Activated CD8-positive, alpha-beta memory T cell treated with anti-CD3 and anti-CD28 coated beads for 1 hour (primary cell): ENCODE measurements at places on chromosomes 2 and 18.

DNA sequence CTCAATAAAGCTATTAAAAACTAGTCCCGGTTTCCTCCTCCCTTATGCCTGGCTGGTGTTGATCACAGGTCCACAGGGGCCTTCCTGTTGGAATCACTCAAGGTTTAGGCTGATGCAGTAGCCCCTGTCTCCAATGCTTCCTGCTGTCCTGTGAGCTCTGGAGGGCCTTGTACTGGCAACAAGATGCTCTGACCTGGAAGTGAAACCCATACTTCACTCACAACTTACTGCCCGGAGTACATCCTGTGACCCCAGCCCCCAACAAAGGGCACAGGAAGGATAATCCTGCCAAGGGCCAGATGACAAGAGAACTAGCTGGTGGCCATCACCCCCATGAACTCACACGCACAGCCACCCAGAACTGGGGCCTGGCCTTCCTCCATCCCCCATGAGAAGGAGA, 50.3 kb downstream of the ZBTB7C start:
- DNase-seq = no peak

GRCh38 chr2:45928946-45929345, 277.5 kb downstream of the PRKCE start:
- no peak for DNase-seq

- DNase-seq = no peak
These were observed 132.3 kb downstream of the RTP5 start for GRCh38 chr2:242001853-242002252.

GRCh38 chr2:211084352-211084751, 528.0 kb downstream of the CPS1 start:
- DNase-seq = no peak

DNA sequence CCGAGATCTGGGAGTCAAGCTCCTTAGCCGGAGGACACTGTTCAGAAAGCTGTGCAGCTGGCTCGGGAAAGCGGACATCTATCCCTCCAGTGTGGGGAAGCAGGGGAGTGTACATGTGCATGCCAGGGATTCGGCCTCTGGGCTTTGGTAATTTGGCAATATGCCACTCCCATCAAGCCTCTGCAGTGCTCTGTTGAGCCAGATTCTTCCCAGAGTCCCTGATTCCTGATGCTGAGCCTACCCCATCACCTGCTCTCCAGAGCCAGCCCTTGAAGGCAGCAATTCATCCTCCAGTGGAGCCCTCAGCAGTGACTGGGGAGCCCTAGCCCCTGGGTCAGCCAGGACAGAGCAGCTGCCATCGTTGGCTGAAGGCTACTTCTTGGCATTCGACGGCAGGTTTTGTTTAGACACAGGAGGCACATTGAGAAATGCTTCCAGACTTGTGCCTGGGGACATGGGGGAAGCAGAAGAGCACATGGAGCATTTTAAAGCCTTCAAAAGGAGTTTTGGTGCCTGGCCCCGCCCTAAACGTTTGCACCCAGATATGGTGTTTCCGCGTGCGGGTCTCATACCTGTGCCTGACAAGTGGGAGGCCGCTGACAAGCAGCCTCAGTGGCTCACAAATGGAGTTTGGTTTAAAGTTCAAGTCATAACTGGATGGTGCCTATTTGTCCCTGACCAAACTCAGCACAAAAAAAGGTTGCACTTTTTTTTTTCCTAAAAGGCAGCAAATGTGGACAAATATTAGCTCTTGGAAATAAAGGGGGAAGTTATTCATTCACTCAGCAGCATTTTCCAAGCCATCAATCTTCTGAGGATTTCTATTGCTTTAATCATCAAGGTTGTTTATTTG, 272.8 kb downstream of the CYRIA start:
- DNase-seq = no peak

DNA sequence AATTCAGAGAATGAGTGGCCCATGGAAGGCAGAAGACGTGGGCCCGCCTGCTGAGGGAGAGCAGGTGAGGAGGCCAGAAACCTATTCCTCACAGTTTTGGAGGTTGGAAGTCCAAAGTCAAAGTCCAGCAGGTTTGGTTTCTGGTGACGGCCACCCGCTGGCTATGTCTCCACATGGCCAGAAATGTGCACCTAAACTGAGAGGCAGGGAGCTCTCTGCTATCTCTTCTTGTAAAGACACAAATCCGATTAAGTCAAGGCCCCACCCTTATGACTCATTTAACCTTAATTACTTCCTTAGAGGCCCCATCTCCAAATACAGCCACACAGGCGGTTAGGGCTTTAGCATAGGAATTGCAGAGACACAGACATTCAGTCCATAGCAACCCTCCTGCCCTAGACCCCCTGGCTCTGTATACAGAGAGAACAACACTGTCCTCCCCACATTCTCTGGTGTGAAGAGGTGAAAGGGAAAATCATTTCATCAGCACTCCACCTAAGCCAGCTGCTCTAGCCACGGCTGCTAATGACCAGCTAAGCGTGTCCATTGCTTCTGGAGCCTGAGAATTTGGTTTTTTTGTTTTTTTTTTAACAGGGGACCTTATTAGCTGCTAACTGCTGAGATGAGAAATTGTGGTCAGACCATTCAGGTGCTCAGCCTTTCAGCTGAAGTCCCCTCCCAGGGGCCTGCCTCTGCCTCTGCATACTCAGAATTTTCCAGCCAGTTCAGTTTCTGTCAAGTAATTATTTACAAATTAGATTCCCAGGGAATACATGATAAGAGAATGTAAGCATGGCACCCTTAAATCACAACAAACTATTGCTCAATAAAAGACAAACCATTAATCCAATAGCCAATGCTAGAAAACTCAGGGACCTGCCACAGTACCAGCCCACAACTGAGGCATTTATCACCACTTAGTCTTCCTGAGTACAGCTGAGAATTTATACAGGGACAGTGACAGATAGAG, 368.7 kb upstream of the ID2 start:
- DNase-seq = no peak

DNA sequence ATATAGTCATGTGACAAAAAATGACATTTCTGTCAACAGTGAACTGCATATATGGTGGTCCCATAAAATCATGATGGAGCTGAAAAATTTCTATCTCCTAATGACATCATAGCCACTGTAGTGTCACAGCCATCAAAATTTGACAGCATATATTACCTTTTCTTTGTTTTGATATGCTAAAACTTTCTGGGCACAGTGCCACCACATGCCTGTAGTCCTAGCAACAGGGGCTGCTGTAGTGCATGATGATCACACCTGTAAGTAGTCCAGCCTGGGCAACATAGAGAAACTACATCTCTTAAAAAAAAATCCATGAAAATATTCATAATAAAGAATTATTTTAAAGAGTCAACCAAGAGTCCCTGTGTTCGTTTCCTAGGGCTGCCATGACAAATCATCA, 155.5 kb upstream of the SERTAD2 start:
- DNase-seq = no peak

DNA sequence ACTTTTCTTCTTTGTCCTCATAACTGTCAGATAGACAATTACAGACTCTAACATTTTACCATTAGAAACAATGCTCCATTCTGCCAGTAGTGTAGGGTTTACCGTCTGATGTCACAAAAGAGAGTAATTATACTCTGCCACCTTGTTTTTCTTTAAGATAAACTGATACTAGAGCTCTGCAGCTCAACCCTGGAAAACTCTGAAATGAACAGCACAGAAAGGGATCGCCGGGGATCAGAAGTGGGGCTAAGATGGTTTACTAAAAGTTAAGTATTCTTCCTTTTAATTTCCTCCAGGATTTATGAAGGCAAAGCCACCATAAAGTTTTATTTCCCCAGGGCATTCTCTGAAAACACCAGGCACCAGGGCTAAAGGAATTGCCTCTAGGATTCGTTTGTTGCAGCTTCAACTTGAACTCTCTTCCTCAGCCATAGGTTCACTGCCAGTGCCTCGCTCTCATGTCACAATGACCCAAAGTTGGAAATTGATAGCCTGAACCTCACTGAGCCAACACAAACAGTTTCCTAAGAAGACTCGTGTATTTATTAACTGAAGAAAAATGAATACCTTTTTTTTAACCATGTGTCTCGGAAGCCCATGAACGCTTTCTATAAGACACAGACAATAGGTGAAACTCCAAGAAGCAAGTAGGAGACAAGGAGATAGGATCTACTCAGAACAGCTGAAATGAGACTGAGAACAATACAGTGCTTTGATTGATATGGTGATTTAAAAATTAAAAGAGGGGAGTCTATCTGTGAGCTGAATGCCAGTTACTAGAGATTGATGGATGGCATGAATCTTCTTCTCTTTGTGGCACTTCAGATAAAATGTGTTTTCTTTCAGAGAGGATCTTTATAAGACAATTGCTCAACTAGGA, 121.5 kb upstream of the SPATS2L start:
- no peak for DNase-seq

GRCh38 chr2:173235947-173236803, 118.5 kb upstream of the CDCA7 start:
- DNase-seq = no peak

DNA sequence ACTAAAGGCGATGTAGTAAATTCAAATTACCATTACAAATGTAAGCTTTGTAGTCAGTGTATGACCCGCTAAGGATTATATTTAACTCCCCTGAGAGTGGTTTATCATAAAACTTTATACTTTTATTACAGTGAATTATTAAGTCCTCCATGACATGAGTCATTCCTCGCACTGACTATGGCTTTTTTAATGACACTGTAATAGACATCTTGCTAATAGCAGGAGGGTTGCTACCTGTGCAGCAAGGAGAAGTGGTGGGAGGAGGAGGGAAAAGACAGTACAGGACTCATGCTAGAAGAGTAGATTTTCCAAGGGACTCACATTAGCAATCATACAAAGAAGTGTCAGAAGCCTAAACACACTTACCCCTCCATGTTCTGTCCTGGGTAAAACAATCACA, 556.1 kb downstream of the BCL11A start:
- no peak for DNase-seq

GRCh38 chr2:59301466-59302402, 1060.6 kb upstream of the FANCL start:
- no peak for DNase-seq

GRCh38 chr2:37857575-37858399, 67.3 kb upstream of the RMDN2 start:
- DNase-seq = no peak

GRCh38 chr2:96608469-96609455, 29.4 kb downstream of the KANSL3 start:
- no peak for DNase-seq

DNA sequence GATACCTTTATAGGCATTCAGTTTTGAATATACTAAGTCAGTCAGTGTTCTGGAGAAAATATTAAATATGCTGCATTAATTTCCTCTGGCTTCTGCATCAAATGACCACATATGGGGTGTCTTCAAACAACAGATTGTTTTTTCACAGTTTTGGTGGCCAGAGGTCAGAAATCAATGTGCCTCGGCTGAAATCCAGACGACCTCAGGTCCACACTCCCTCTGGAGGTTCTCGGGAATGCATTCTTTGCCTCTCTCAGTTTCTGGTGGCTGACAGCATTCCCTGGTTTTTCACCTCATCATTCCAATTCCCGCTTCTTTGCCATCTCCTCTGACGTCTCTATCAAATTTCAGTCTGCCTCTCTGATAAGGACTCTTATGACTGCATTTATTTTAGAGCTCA, 142.3 kb downstream of the ZNF407 start:
- no peak for DNase-seq

GRCh38 chr2:171483793-171484192, 38.5 kb upstream of the CYBRD1 start:
- no peak for DNase-seq
